Aorta (tissue), 5 donors: ENCODE measurements at places on chromosomes 5 and 9. TPM values are rescaled to one million over a fixed set of nuclear protein-coding genes. Genes with fewer than 3 reads are reported as not detected.

DNA sequence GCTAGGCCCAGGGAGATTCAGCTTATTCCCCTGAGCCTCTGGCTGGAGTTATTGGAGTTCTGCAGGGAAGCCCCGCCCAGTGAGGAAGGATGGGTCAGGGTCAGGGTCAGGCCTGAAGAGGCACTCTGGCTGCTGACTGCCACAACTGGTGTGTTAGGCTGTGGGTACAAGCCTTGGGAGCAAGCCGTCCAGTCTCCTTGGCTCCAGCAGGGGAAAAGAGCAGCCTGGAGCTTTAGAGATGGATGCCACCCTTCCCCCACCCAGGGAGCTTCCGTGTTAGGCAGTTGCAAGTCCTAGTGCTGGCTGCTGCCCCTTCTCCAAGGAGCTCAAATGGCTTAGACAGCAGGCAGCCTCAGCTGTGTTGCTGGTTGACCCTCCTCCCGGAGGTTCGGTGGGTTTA is 34.4 kb upstream of the TAF11L2 start:
- H3K36me3 ChIP-seq, result no peaks in the 10 kb centered on the region
- no peak for DNase-seq
- no peak overlapping the region for H3K27ac ChIP-seq
- no peaks in the 10 kb centered on the region for H3K4me1 ChIP-seq
- no peaks in the 10 kb centered on the region for H3K27me3 ChIP-seq

DNA sequence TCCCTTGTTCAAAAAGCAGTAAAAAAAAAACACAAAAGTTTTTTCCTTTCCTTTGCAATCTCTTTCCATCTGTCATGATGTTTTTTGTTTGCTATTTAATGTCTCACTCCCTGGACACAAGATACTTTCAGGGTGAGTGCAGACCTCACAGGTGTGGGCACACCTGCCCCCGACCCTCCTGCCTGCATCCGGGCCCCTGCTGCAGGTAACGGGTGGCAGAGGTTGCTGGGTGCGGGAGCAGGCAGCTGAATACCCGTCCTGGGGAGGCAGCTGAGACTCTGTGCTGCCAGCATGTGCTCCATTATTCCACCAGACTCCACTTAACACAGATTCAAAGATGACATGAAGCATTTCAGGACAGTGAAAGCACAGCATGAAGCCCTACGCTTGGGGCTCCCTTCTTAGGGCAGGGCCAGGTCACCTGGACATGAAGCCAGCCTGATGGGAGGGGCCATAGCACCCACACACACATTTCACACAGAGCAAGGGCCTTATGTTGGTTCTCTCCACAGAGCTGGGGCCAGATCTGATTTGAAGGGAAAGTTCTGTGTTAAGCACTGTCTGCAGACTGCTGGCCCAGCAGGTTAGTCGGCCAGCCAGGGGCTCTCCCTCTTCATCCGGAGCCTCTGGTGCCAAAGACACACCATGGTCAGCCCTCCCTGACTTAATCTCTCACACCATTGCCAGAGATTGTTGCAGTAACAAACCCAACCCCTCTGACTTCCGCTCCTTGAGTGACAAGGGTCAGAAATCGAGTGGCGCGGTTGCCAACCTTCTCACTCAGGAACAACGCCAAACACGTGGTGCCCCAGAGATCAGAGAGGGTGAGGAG is 13.0 kb downstream of the NEK6 start:
- DNase-seq, result peak; percentile 87
- peaks cover 7% of the 10 kb centered on the region for H3K4me1 ChIP-seq
- H3K27ac ChIP-seq, result no peak overlapping the region

DNA sequence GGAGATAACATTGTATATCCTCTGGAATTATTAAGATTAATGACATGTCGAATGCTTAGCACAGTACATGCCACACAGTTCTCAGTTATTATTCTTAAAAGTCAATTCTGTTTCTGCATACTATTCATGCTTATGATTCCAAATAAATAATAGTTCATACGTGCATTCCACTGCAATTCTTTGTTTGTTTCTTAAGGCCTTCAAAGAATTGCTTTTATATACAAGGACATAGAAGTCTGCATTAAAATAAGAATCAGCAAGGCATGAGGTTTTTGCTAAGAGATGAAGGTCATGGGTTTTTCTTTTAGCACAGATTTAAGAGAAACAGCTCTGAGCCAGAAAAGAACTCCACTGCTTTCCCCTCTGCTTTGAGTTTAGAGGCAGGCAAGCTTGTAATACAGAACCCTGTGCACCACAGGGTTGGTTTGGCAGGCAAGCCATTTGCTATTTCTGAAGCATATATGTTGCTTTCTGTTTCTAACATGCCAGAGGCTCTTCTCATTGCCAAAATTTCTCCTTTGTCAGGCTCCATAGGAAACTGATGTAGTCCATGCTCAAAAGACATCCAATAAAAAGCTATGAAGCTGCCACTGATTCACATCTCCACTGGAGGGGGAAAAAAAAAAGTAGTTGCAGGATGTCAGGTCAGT is 420.6 kb upstream of the TYRP1 start:
- H3K4me3 ChIP-seq, result no peak overlapping the region
- no peak for DNase-seq
- H3K36me3 ChIP-seq, result no peaks in the 10 kb centered on the region
- H3K27me3 ChIP-seq, result no peaks in the 10 kb centered on the region
- no peak overlapping the region for H3K27ac ChIP-seq

GRCh38 chr9:108225149-108225800 is 630.5 kb downstream of the ACTL7B start:
- no peak overlapping the region for H3K4me3 ChIP-seq
- H3K27me3 ChIP-seq, result no peaks in the 10 kb centered on the region
- H3K36me3 ChIP-seq, result no peaks in the 10 kb centered on the region
- H3K27ac ChIP-seq, result no peak overlapping the region

GRCh38 chr9:94554439-94555331 is at the start of gene PCAT7:
Gene PCAT7 (plus strand): TSS chr9:94555083.
- H3K27me3 ChIP-seq, result no peaks in the 10 kb centered on the region
- H3K36me3 ChIP-seq, result no peaks in the 10 kb centered on the region
- no peaks in the 10 kb centered on the region for H3K4me1 ChIP-seq
- no peak within 1 kb of the TSS for H3K27ac ChIP-seq
- DNase-seq, result peak; percentile 64

DNA sequence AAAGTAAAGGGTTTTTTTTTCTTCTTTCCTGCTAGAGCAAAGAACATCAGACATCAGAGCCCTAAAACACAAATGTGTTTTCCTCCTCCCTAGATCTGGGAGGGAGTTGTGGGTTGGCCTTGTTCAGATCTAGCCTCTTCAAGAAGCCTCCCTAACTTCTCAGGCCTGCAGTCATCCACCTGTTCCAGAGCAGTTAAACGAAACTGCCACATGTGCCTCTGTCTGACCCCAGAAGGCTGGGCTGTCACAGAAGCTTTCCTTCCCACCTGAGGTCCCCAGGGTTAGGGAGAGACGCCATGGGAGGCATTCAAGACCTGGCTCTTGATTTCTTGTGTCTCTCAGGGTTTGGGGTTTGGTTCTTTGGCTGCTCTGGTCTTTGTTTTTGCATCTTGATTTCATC is 87.0 kb downstream of the DAB2IP start:
- H3K27ac ChIP-seq, result no peak overlapping the region
- DNase-seq, result no peak

SLC6A3 gene
- total RNA-seq, result 0.23 TPM

TRIM7 gene
- 6.9 TPM for total RNA-seq

TIGD6 gene
- total RNA-seq, result 3.8 TPM

CRB2 gene
- 0.15 TPM for total RNA-seq

GBGT1 gene
- total RNA-seq, result 28.9 TPM
